Activated naive CD4-positive, alpha-beta T cell treated with anti-CD3 and anti-CD28 coated beads, Interleukin-2, amount 10 ng/mL, durations not matched to agents 5 hours and 36 hours (primary cell): ENCODE measurements at places on chromosomes 4 and X. TPM values are rescaled to one million over a fixed set of nuclear protein-coding genes. Genes with fewer than 3 reads are reported as not detected.

MTNR1A gene
- total RNA-seq: not detected

SCD5 gene
- 0.94 TPM for total RNA-seq

PLP1 gene
- not detected for total RNA-seq

ARX gene
- not detected for total RNA-seq

FAM114A1 gene
- total RNA-seq: 1.6 TPM

PSAPL1 gene
- total RNA-seq: not detected

PRDM8 gene
- 7.4 TPM for total RNA-seq

F11 gene
- not detected for total RNA-seq

TMPRSS11D gene
- total RNA-seq: not detected

PITX2 gene
- not detected for total RNA-seq

GSX2 gene
- not detected for total RNA-seq

ARHGAP24 gene
- total RNA-seq: not detected

RHOH gene
- 178 TPM for total RNA-seq

RASSF6 gene
- not detected for total RNA-seq

ODAPH gene
- not detected for total RNA-seq

STARD8 gene
- total RNA-seq: 1.4 TPM

TSR2 gene
- total RNA-seq: 30.6 TPM

GUCY1B1 gene
- total RNA-seq: 0.10 TPM

NDP gene
- total RNA-seq: not detected

MMRN1 gene
- 1.1 TPM for total RNA-seq

MAGEA3 gene
- total RNA-seq: not detected

IQCM gene
- not detected for total RNA-seq

AWAT2 gene
- total RNA-seq: not detected

TXK gene
- total RNA-seq: 65.6 TPM

ZGRF1 gene
- total RNA-seq: 23.9 TPM

IL1RAPL2 gene
- total RNA-seq: not detected

BTK gene
- total RNA-seq: 0.28 TPM

ACOX3 gene
- 15.4 TPM for total RNA-seq

MAGEA4 gene
- not detected for total RNA-seq

TEX11 gene
- total RNA-seq: not detected

GABRG1 gene
- total RNA-seq: not detected

POF1B gene
- total RNA-seq: 0.15 TPM

ETDA gene
- not detected for total RNA-seq

CCDC120 gene
- total RNA-seq: 7.5 TPM

HTRA3 gene
- total RNA-seq: not detected

BCLAF3 gene
- total RNA-seq: 8.5 TPM

LRCH2 gene
- total RNA-seq: not detected

ERVMER34-1 gene
- total RNA-seq: not detected

CCDC160 gene
- total RNA-seq: not detected

HMX1 gene
- not detected for total RNA-seq

EGFL6 gene
- 4.1 TPM for total RNA-seq

SHISA3 gene
- total RNA-seq: 0.43 TPM

TAF1 gene
- 43.6 TPM for total RNA-seq

KIF4A gene
- total RNA-seq: 28.0 TPM

MAGEA2B gene
- not detected for total RNA-seq

MOB1B gene
- 17.0 TPM for total RNA-seq

TGIF2LX gene
- not detected for total RNA-seq

SCML2 gene
- 1.7 TPM for total RNA-seq

SUPT20HL2 gene
- not detected for total RNA-seq

CCNA2 gene
- 77.9 TPM for total RNA-seq

ITIH6 gene
- total RNA-seq: not detected

CLIC2 gene
- 0.22 TPM for total RNA-seq

HAND2 gene
- total RNA-seq: not detected

TBC1D9 gene
- not detected for total RNA-seq

SPATA4 gene
- total RNA-seq: not detected

ATOH1 gene
- total RNA-seq: not detected

TCP11X2 gene
- not detected for total RNA-seq
